Pericardium fibroblast (primary cell): ENCODE measurements at places on chromosomes 2 and 18. TPM values are rescaled to one million over a fixed set of nuclear protein-coding genes. Genes with fewer than 3 reads are reported as not detected.

Gene CABYR
- 4.4 and 7.3 TPM in 2 replicates for total RNA-seq

Gene RAD51AP2
- not detected in 2 replicates for total RNA-seq

Gene PARD3B
- 5.3 and 6.8 TPM in 2 replicates for total RNA-seq

Gene SPAST
- total RNA-seq, result 10.0 and 16.0 TPM in 2 replicates

Gene TMEM178A
- total RNA-seq, result 1.2 and 2.2 TPM in 2 replicates
